ENCODE measurements at places on chromosomes 7 and 10.

- DNase-seq: no peak
Observed at GRCh38 chr7:33183504-33183903, 54.1 kb downstream of the BBS9 start.

GRCh38 chr10:17475661-17476060 is 21.3 kb upstream of the ST8SIA6 start:
- no peak for DNase-seq

- DNase-seq: no peak
Observed at GRCh38 chr10:59075576-59075975, 100.9 kb upstream of the PHYHIPL start.

DNA sequence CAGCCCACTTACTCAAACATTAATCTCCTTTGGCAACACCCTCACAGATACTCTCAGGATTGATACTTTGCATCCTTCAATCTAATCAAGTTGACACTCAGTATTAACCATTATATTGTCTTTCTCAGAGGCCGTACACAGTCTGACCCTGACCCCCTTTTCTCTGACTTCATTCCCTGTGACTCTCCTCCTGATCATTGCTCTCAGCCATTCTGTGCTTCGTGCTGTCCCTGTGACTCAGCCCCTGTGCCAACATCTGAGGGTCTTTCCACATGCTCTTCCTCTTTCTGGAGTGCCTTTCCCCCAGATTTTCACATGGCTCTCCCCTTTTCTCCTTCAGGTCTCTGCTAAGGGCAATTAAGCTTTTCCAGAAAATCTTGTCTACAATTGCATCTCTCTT is 289.0 kb upstream of the PHYHIPL start:
- DNase-seq: no peak

DNA sequence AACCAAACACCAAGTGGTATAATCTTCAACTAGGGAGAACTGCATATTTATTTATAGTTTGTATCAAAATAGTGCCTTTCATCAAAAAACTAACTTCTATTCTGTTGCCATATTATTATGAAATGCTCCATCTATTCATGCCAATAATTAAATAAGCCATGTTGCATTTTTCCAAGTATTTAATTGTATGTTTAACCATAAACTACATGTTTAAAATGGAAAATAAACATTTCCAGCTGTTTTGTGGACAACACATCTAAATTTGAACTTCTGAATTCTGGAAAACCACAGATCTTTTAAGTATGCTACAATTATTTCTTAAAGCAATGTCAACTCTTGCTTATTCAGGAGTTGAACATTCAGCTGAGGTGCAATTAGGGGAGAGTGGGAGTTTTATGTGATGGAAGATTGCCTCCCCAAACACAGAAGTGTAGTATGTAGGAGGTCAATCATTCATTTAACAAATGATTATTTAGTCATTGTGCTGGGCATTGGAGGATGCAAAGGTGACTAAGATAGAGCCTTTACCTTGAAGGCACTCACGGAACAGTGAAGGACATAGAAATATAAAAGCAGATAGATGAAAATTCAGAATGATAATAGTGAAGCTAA is 80.7 kb upstream of the PPP1R3C start:
- DNase-seq: no peak

DNA sequence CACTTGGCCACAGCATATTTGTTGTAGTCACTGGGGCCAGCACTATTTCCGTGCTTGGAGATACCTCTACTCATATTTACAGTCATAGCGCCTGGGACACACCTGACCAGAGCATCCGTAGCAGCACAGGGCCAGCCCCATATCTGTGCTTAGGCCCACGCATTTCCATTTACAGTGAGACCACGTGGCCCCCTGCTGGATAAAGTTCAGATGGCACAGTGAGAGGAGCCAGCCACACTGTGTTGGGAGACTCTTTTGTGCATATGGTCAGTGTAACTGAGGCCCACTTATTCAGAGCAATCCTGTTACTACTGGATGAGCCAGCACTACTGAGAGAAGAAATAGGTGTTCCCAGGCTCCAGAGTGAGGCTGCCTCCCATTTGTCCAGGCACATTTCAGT is 455.3 kb downstream of the REEP3 start:
- no peak for DNase-seq

GRCh38 chr10:104380336-104380735 is 26.7 kb downstream of the CFAP58 start:
- DNase-seq: no peak

All from heart right ventricle (tissue), 16 donors.